Sigmoid colon (tissue), 7 donors: ENCODE measurements at places on chromosomes 11 and 22. TPM values are rescaled to one million over a fixed set of nuclear protein-coding genes. Genes with fewer than 3 reads are reported as not detected.

The ABCC8 gene
- total RNA-seq: 6.0 TPM

The APOBEC3B gene
- 0.71 TPM for total RNA-seq

The VSIG10L2 gene
- 0.68 TPM for total RNA-seq

DNA sequence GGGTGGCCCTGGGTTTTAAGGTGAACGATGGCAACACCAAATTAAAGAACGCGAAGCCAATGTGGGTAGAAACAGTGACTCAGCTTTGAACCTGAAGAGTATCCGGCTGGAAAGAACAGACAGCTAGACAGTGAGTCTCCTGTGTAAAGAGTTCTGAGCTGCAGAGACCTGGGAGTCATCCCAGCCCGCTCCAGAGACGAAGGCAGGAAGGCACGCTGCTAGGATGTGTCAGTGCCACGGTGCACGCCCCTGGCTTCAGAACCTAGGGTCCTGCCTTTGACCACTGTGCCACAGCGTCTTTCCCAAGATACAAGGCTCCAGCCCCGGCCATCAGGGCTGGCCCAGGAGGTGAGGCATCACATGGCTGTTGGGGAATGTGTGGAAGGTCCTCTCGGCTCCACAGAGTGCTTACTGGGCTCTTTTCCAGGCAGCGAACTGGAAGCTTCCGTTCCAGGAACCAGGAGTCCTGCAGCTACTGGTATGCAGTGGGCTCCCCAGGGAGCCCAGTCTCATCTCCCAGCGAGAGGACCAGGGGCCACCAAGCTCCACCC lies 29.9 kb downstream of the LRFN4 start:
- no peak overlapping the region for H3K27ac ChIP-seq
- H3K36me3 ChIP-seq: no peaks in the 10 kb centered on the region
- no peak overlapping the region for H3K4me3 ChIP-seq
- no peak for DNase-seq
- H3K27me3 ChIP-seq: no peaks in the 10 kb centered on the region

DNA sequence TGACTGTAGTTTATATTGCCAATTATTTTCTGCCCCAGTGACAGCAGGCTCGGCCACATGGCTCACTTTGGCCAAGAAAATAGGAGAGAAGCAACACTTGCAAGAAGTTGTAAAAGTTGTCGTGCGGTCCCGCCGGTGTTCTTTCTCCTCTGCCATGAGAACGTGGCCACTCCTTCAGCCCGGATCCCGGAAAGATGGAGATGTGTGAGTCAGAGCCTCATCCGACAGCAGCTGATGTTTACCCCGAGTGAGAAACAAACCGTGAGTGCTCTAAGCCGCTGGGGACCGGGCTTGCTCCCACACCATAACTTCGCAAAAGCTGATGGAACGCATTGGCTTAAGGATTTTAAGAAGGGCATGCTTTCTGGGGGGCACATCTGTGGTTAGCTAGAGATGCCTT lies 157.0 kb downstream of the CACNA1I start:
- H3K27ac ChIP-seq: no peak overlapping the region
- no peak overlapping the region for H3K4me3 ChIP-seq
- H3K27me3 ChIP-seq: peaks cover 4% of the 10 kb centered on the region
- DNase-seq: no peak
- no peaks in the 10 kb centered on the region for H3K36me3 ChIP-seq

DNA sequence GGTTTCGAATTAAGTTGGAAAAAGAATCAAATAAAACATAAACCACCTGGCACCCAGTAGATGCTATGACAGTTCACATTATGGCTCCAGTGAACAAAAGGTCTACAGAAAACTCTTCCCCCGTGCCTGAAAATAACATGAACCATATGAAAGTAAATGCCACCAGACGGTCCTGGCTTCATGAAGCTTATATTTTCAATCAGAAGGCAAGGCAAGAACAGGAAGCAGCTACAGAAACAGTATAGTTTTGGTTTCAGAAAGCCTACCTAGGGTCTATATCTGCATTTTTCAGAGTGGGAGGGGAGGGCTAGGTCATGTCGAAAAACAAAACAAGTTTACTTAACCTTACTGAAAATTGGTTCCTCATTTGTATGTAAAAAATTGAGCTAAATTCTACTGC lies 9.8 kb downstream of the RAB30 start:
- H3K36me3 ChIP-seq: no peaks in the 10 kb centered on the region
- H3K4me3 ChIP-seq: no peak overlapping the region
- H3K27ac ChIP-seq: no peak overlapping the region
- DNase-seq: no peak
- H3K27me3 ChIP-seq: no peaks in the 10 kb centered on the region

DNA sequence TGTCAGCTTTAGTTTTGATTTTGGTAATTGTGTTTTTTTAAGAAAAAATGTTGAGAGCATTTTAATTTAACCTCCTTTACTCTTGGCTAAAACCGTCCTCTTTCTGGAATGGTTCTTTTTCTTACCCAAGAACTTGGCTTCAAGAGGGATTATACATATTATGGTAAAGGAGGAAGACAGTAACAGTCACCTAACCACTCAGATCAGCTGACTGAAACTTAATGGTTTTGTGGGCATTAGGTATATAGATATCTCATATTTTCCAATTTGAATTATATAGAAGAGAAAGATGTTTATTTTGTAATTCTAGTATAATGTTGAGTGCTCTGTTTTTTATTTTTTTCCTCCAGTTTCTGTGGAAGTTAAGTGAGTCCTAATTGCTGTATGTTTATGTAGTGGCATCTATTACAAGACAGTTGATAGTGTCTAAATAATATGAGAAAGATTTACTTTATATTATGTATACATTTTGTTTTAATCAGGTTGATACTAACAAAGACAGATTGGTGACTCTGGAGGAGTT lies 36.6 kb upstream of the NCR3LG1 start:
- no peak overlapping the region for H3K4me3 ChIP-seq
- H3K27me3 ChIP-seq: no peaks in the 10 kb centered on the region
- no peak overlapping the region for H3K27ac ChIP-seq
